ENCODE measurements at places on chromosomes 12 and 14.

GRCh38 chr12:102059343-102059742, 2.4 kb downstream of the WASHC3 start:
- DNase-seq = no peak

GRCh38 chr12:44397631-44398030, 478.5 kb downstream of the NELL2 start:
- DNase-seq = no peak

DNA sequence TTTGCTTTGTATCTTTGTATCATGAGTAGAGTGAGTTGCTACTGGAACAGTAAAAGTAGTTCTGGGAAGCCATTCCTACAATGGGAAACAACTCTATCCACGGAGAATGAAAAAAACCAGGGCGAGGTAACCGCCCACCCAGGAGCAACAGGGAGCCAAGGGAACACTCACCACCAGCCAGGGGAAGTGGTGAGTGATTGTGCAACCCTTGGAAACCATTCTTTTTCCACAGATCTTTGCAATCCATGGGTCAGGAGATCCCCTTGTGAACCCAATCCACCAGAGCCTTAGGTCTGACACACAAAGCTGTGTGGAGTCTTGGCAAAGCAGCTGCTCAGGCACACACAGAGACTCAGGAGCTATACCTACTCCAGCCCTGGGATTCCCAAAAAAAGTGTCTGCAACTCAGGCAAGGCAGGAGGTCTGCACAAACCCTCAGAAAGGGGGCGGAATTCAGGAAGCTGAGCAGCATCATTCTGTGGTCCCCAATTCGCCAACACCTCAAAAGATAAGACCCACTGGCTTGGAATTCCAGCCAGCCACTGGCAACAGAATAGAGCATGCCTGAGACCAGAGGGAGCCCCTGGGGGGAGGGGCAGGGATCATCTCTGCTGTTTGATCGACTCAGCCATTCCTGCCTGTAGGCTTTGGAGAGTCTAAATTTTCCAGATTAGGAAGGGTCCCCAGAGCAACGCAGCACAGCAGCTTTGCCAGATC, 52.1 kb upstream of the PPFIA2 start:
- DNase-seq = no peak

- DNase-seq = no peak
Measured at GRCh38 chr14:57607086-57607485, 113.4 kb upstream of the CCDC198 start.

DNA sequence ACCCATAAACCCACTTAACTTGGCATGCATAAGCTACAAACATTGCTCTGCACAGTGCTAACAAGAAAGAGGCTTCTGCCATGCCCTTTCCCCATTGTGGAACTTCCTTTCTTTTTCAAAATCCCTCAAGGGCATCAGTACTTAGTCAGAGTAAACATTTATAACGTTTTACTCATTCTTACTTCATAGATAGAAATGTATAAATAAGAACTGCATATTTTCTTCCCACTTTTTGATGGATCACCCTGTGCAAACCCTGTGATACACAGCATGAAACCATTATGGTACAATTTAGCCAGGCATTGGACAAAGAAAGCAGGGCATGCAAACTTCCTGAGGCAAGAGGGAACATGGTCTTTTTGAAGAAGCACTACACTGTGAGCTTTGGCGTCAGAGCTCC, 113.8 kb upstream of the FOXG1 start:
- DNase-seq = no peak

GRCh38 chr12:40718878-40719372, 26.7 kb downstream of the CNTN1 start:
- no peak for DNase-seq

DNA sequence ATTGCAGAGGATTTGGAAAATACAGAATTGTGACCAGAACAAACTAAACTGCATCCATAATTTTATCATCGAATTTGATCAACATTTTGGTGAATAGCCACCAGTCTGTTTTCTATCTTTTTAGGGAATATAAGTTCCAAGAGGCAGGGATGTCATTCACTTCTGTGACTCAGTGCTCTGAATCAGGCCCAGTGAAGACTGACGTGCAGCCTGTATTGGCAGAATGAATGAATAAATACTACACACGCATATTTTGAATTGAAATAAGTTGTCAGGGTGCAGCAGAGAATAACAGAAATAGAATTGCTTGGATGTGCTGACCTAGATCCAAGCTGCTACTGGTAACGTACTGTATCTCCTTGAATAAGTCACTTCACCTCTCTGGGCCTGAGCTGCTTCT, 1.3 kb upstream of the EMP1 start:
- DNase-seq = no peak

- no peak for DNase-seq
Measured at GRCh38 chr14:94697773-94698556, 71.9 kb downstream of the GSC start.

DNA sequence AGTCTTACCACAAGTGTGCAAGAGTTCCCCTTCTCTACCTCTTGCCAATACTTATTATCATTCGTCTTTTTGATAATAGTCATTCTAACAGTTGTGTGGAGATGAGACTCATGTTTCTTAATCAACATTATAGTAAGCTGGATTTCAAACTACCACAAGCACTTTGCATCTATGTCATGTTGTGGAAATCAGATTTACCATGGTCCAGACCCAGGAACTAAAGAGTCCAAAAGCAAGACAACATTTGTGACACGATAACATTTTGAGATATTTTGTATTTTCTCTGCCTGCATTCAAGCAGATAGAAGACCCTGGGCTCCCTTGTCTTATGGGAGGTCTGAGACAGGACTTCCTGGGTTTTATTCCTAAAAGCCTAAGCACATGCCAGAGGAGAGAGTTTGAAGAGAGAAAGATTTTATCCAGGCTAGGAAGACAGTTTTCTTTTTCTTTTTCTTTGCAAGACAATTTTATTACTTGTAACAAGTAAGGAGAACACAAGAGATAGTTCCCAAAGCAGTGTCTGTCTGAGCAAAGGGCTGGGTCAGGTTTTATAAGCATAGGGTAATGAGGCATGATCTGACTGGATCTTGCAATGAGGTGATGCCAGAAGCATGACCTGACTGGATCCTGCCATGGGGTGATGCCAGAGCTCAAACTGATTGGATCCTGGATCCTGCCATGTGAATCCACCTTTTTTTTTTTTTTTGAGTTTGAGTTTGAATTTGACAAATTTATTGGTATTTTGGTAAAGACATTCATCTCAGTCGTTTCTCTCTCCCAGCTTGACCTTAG, 180.5 kb upstream of the HMGA2 start:
- DNase-seq = no peak

- DNase-seq = no peak
Measured at GRCh38 chr12:4416276-4416675, 29.3 kb downstream of the FGF6 start.

GRCh38 chr12:72622556-72622955, 350.4 kb downstream of the TRHDE start:
- DNase-seq = no peak

DNA sequence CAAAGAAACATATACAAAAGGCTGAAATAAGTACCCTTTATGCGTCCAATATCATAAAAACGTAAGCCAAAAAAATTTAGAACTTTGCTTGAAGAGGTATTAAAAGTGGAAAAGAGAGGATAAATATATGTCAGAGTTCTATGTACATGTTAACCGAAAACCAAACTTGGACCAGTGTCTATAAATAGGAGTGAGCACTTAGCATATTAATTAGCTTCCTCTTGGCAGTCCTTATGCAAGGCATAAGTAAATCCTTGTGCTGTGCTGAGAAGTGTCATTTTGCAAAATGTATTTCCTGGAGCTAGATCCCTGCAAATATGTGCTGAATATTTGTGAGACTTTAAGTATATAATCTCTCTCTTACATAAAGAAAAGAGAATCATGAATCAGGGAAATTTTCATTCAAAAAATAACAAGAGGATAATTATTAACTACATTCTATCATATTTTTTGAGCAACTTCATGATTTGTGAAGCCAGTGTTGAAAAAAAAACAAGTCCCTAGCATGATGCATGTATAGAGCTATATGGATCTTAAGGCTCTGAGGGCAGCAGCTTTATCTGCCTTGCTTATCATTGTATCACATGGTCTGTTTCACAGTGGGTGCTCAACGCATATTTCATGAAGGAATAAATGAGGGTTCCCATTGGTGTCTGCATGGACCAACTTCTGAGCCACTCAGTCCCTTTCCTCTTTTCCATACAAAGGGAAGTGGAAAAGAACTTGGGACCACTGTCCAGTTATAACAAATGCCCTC, 326.1 kb downstream of the PDZRN4 start:
- DNase-seq = no peak

DNA sequence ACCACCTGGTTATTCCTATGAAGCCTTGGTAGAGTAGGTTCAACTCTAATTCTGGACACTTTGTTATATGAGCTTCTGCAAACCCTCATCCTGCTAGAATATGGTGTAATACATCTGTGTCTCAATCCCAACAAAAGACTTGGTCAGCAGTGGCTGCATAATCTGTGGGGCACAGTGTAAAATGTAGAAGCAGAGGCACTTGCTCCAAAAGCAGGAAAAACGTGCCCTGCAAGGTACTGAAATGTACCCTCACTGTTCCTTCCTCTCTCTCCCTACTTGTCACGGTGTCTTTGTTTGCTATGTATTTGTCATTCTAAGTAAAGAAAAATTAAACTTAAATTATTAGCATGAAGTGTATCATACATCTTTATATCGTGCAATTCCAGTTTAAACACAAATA, 267.9 kb downstream of the BCL11B start:
- DNase-seq = no peak

GRCh38 chr14:104507443-104507842, 72.1 kb upstream of the C14orf180 start:
- no peak for DNase-seq

- no peak for DNase-seq
Measured at GRCh38 chr12:50768391-50768790, 4.5 kb downstream of the ATF1 start.

DNA sequence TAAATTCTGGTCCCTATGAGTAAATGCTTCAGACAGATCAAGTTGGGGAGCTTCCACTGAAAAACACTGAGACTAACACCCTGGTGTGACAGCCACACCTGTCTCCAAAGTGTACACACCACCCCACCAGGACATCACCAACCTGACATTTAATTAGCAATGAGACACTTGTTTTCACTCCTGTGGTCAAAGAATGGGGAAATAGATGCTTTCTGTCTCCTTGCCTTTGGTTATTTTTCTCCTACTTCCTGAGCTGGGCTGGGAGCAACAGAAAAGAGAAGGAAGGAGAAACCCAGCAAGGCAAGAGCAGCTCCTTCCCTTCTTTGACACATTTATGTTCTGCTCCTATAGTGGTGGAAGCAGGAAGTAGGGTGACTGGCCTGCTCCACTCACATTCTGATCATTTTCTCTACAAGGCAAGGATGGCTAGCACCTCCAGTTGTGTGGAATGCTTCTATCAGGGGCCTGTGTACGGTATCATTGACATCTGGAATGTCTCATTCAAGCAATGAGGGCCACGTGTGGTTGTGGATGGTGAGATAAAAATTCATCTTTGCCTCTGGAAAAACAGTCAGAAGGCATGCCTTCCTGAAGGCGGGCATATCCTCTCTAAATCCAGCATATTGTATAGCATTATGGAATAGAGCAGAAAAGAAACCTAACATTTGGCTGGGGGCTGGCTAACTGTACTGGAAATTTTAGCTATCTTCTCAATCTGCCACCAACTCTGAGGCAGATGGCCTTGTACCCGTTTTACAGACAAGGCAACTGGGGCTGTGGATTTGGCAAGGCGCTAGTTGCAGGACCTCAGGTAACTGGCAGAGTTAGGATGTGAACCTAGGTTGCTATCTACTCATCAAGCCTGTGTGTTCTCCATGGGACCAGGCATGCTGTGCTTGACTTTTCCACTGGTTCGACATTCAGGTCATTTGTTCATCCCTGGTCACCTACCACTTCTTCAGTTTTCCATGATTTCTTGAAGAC, 24.8 kb upstream of the LGALS3 start:
- DNase-seq = no peak

GRCh38 chr14:71267691-71268090, 360.4 kb downstream of the PCNX1 start:
- DNase-seq = no peak

GRCh38 chr12:51192284-51192671, 19.3 kb upstream of the TFCP2 start:
- no peak for DNase-seq

GRCh38 chr14:20630340-20631022, 11.0 kb downstream of the OR6S1 start:
- peak; percentile 66 for DNase-seq

DNA sequence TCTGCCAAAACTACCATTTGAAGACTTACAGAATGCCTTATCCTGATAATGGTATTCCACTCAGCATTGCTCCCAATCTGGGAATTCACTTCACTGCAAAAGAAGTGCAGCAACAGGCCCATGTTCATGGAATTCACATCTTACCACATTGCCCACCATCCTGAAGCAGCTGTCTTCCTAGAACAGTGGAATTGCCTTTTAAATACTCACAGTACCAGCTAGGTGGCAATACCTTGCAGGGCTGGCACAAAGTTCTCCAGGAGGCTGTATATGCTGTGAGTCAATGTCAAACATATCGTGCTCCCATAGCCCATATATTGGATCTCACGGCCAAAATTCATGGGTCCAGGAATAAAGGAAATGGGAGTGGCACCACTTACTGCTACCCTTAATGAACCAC, 83.8 kb upstream of the PLEKHG7 start:
- DNase-seq = no peak

DNA sequence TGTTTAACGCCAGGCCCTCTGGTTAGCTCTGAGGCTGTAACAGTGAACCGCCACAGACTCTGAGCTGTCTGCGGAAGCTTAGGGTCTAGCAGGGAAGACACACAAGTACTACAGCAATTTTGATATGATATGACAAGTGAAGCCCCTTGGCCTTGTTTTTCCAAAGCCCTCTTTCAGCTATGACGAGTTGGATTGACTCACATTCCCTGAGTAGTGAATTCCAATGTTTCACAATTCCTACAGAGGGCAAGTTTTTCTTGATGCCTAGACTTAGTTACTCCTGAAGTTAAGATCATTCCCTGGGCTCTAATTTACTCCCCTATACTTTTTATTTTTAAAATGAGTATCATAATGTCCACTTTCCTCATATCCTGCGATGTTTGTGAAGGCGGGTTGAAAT, 53.3 kb upstream of the CISTR start:
- no peak for DNase-seq

GRCh38 chr14:73235531-73236155, 1.7 kb upstream of the PAPLN start:
- DNase-seq = no peak

DNA sequence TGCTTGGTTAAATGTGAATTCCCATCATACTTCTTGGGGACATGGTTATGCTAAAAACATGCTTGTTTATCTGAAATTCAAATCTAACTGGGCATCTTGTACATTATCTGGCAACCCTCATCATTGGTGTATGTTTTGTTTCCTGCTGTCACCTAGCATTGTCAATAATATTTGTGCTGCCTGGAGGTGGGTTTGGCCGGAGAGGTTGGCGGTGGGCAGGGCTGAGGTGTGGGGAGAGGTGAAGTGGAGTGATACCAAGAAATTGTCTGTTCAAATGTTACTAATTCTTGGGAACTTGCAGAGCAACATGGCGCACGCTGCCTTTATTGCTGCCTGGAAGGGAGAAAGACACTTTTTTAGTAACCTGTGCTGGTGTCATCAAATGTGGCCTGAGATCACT, 280.5 kb downstream of the VRK1 start:
- no peak for DNase-seq
